ENCODE measurements at places on chromosomes 7 and 10.

DNA sequence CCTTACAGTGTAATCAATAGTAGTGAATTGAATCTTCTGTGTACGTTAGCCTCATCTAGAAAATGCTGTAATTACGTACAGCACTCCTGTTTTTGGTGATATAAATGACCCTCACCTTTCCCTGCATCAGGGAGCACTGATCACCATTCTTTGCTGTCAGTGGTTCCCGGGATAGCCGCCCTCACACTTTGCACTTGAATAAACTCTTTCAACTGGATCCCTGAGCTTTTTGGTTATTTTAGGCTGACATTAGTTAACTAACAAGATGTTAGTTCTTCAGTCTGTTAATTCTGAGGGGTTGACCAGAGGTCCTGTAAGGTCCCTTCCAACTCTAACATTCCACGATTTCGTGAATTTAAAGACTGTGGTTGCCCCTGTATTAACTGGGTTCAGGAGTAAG, 23.4 kb upstream of the ZC3HAV1 start:
- DNase-seq: no peak

DNA sequence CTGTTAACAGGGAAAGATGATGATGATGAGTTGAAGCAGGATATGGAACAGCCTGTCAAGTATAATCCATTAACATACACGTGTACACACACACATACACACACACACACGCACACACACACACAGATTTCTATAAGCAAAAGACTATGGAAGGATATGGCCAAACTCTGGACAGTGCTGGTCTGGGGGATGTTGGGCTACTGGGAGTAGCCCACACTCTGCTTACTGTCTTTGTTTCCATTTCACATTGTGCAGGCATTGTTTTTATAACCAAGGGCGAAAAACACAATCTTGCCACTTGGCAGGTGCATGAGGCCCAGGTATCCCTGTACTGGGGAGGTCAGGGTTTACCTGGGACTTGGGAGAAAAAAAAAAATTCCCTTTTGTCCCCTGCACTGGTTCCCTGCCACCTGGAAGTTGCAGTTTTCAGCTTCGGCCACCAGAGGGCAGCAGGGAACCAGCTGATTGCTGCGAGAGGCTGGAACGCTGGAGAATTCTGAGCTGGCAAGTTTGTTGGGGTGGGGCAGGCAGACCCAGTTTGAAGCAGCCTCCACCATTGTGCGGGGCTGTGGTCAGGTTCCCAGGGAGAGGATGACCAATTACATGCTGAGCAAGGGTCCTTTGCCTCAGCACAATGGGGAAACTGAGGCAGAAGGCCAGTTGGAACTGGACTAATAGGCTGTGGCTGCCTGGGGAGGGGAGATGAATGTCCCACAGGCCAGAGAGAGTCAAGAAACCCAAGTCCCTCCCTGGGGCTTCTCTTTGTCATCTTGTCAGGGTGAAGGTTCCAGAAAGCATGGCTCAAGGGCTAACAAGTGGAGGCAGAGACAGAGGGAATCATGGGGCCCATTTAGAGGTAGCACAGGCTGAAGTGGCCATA, 27.3 kb downstream of the PPIF start:
- peak; percentile 90 for DNase-seq

- DNase-seq: no peak
Observed at GRCh38 chr7:4270941-4271715, 411.0 kb upstream of the FOXK1 start.

DNA sequence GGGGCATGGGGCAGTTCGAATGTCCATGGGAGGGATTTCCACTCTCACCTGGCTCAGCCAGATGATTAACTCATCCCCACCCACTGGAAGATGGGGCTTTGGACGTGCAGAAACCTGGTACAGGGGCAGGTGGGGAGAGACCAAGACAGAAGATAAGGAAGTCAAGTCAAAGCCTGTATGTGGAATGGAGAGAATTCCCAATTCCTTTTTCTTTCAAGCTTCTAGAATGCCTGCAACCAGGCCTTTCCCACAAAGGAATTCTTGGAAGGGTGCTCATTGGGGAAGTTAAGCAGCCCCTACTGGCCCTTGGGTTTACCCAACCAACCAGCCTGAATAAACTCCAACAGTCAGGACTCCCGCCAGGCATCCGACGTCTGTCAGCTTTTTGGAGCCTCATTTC, 39.1 kb downstream of the CCM2 start:
- no peak for DNase-seq

DNA sequence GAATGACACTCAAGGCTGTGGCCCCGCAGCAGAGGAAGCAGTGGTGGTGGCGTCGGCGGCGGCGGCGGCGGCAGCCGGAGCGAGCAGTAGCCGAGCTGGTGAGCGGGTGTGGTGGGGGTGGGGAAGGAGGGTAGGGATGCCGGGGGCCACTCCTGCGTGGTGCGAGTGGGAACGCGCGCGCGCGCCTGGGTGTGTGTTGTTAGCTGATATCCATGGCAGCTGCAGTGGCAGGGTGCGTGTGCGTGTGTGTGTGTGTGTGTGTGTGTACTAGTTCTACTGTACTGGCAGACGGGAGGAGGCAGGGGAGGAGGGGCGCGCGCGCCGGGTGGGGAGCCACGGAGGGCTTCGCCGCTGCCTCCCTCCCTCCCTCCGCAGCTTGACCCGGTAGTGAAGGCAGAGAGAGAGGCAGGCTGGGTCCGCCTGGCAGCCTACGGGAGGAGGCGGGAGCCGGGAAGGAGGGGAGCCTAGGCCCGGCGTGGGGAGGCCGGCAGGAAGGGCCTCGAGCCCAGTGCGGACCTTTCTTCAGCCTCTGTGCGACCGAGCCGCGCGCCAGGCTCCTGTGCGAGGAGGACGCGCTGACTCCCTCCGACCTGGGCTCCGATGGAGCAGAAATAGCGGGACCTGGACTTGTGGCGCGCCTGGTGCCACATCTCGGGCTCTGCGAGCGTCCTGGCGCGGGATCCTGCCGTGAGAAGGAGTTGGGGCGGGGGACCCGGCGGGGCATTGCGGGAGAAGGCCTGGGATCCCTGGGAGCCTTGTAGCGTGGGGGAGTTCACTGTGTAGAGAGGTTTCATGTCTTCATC, at the start of gene MAGI2:
MAGI2 (minus strand) TSS at position 110 of the 803 bp plus-strand sequence. CDS start 347 bp downstream, outside the sequence.
- DNase-seq: peak; percentile 91

DNA sequence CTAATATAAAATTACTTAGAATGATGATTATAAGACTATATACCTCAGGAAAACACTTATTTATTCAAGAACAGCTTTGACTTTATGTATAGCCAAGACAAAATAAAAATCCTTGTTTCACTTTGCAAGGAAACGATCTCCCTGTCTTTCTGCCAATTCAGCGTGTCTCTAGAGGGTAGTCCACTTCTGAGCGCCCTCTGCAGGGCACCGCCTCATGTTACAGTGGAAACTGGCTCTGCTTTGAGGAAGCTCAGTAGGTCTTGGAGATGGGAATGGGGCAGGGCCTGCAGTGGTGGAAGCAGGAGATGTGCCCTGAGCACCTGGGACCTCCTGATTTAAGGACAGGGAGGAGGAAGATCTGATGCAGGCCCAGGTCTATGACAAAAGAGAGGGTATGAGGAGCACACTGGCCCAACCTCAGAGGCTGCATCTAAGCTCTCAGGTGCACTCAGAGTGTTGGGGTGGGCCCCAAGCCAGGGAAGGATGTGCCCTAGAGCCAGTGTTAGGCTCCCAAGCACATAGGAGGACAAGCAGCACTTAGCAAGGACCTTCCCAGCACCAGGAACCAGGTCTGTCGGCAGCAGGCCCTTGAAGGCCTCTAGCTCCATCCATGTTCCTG, 481.0 kb downstream of the TNS3 start:
- DNase-seq: peak; percentile 83

- DNase-seq: no peak
Observed at GRCh38 chr10:96767611-96768010, 47.3 kb upstream of the PIK3AP1 start.

GRCh38 chr7:4550117-4550516, 132.0 kb upstream of the FOXK1 start:
- DNase-seq: no peak

DNA sequence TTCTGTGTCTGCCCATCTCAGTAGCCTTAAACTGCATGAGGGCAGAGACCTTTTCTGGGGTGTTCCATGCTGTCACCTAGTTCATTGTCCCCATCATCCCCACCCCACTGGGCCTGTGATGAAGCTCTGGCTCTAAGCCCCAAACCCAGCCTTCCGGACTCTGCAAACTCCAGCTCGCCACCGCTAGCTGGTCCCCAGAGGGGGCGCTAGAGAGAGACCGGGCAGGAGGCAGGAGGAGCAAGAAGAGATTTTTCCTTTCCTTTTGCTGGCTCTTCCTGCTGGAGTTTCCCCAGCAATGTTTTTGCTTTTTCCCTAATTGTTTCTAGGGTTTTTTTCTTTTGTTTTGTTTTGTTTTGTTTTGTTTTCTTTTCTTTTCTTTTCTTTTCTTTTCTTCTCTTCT, 234.4 kb downstream of the TEX36 start:
- DNase-seq: peak; percentile 71
